ENCODE measurements at places on chromosomes 3 and 15. TPM values are rescaled to one million over a fixed set of nuclear protein-coding genes. Genes with fewer than 3 reads are reported as not detected.

Gene CA12
- 168 TPM for total RNA-seq

Gene C3orf70
- not detected for total RNA-seq

Gene SLCO2A1
- 0.02 TPM for total RNA-seq

Gene C3orf49
- not detected for total RNA-seq

Gene SCAPER
- total RNA-seq = 3.1 TPM

Gene SNTN
- not detected for total RNA-seq

Gene PIGBOS1
- total RNA-seq = 27.0 TPM

Gene ZNF280D
- total RNA-seq = 13.3 TPM

Gene SPESP1
- total RNA-seq = not detected

Gene CIDEC
- total RNA-seq = 10.4 TPM

Gene MESP2
- 0.54 TPM for total RNA-seq

Gene AADAC
- 16.4 TPM for total RNA-seq

Gene CFAP100
- total RNA-seq = not detected

Data from A549 treated with CORT108297 at 1 μM for 4 hours (cell line).